ENCODE measurements at places on chromosomes 16 and 17.

GRCh38 chr16:3282103-3282729, 1.1 kb upstream of the ZNF263 start:
- peak; percentile 81 for DNase-seq

GRCh38 chr17:78147315-78147998, 1.3 kb downstream of the C17orf99 start:
- DNase-seq, result no peak

DNA sequence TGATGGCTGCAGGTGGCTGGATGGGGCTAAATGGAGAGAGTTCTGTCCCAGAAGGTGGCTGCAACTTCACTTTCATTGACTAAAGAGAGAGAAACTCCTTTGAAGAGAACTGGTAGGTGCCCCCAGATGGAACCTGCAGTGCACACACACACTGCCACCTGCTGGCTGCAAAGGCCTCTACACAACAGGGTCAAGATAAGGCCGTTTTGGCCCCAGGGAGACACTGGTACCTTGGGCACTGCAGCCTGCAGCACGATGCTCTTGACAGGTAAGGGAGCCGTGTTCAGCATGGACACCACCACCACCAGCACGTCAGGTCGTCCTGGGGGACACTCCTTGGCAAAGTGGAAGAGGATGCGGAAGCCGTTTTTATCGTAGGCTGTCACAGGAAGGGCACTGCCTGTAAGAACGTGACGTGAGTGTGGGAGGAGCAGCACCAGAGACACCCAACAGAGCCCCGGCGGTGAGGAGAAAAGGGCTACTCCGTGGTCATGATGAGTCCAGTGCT, 22.7 kb downstream of the GGA3 start:
- DNase-seq, result no peak

GRCh38 chr17:78174346-78174869, 6.0 kb downstream of the SYNGR2 start:
- no peak for DNase-seq

GRCh38 chr16:24135624-24136565, 120.2 kb upstream of the CACNG3 start:
- no peak for DNase-seq

DNA sequence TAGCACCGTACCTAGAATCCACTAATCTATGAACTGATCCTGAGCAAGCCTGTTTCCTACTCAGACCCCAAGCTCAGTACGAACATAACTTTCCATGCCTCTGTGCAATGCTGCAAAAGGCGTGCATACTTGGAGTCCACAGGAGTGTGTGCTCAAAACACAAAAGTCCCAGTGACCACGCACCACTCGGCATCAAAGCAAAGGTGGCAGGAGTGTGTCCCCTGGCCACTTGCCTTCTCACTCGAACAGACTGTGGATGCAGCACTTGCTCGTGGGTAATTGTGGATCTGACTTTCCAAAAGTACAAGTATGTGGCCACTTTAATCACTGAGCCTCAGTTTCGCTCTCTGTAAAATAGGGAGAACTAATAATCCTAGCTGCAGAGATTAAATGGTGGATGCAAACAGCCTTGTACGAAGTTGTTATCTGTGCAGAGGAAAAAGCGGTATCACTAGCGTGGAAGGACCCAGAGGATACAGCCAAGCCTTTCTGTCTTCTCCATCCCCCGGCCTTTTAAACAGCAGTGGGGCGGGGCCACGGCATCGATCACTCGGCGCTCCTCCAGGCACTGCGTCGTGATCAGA, 311 bp upstream of the KDM8 start:
- peak; percentile 93 for DNase-seq

- no peak for DNase-seq
Measured at GRCh38 chr17:29170682-29171081, 9.5 kb downstream of the MYO18A start.

GRCh38 chr17:64009571-64010402, 10.6 kb downstream of the ICAM2 start:
- no peak for DNase-seq

- DNase-seq, result no peak
Measured at GRCh38 chr17:38851434-38851833, 2.1 kb downstream of the RPL23 start.

GRCh38 chr17:15422392-15422965, 44.9 kb downstream of the CDRT4 start:
- DNase-seq, result no peak

DNA sequence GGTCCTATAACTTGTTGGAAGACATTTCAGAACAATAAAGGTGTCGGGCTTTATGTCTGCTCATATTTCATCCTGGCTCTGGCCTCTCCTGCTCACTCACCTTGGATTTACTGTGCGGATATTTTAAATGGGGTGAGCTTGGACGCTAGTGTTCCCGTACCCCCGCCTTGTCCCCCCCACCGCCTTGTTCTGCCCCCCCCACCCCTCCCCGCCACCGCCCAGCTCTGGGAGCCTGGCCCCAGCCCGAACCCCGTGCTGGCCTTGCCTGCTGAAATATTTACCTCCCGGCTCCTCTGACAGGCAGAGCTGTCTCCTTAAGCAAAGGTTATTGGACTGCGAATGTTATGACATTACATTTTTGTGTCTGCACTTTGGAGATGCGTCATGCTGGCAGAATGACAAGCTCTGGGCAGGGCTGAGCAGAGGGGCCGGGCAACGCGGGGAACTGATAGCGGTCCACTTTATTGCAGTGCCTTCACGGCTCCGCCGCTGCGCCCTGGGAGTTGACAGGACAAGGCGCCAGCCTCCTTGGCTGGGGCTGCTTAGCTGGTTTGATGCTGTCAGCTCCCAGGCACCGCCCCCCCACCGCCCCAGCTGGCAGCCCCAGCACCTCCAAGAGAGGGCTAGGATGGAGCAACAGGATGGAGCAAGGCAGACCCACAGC, 222.5 kb upstream of the GSE1 start:
- DNase-seq, result no peak

DNA sequence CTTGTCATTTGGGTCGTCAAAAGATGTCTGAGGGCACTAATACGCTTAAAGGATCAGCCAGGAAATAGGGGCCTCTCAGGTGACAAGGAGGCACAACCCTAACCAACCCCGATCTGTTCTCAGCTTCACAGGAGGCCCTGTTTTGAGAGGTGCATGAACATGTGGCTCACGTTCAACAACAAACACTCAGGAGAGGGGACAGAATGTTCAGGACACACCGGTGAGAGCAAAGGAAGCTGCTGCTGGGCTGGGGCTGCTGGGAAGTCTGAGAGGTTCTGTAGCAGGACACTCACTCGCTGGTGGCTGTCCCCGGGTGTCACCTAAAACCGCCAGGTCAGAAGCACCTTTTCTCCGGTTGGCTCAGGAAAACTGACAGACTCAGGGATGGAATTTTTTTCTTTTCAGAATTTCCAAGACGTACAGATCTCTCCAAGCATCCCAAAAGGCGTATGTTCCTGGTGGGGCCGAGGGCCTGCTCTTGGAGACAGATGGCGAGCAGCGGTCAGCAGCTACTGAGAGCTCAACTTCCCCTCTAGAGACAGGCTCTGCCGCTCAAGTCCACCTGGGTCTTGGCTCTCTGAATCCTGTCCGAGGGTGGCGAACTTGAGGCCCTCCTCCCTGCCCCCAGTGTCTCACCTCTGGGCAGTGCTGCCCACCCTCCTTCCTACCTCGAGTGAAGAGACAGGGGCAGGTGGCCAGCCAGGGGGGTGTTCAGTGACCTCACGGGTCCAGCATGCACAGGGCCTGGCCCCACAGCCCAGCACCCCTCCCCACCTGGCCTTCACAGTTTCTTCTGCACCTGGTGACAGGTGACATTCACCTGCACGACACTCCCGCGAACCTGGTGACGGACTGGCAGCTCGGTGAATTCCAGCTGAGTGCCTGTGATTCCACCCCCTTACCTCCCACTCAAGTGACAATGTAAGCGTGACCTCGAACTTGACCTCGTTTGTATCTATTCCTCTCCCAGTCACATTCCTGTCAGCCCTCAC, 22.9 kb downstream of the CLUH start:
- DNase-seq, result peak; percentile 67

DNA sequence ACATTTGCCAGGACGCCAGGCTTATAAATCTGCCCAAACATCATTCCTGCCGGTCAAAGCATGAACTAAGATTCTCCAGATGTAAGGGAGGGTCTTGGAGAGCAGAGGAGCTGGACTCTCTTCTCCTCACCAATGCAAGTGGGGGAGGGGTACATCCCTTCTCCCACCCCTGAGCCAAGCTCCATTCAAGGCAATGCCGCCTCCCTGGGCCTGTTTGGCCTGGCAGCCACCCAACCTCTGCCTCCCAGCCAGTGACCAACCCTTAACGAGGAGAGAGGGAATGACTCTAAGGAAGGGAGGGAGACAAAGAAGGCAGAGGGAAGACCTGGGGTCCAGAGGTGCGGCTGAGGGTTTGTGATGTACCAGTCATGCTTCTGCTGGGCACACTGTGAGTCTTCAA, 13.8 kb downstream of the C17orf50 start:
- peak; percentile 36 for DNase-seq

Measured in DMS79 treated with DMSO at 0.1 percent for 48 hours (cell line).